RWPE2 (cell line): ENCODE measurements at places on chromosomes 3 and 15.

DNA sequence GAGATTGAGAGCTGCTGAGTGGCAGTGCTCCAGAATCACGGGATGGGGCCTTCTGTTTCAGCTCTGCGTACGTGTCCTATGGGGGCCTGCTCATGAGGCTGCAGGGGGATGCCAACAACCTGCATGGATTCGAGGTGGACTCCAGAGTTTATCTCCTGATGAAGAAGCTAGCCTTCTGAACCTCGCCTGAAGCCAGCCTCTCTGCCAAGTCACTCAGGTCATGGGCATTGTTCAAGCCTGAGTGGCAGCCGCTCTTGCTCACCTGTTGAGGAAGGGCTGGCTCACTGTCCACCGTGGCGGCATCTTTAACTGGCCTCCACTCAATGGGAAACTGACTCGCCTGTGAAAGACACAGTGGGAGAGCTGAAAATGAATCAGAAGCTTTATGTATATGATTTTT, 6.6 kb downstream of the POLR2H start:
- no peak for DNase-seq

DNA sequence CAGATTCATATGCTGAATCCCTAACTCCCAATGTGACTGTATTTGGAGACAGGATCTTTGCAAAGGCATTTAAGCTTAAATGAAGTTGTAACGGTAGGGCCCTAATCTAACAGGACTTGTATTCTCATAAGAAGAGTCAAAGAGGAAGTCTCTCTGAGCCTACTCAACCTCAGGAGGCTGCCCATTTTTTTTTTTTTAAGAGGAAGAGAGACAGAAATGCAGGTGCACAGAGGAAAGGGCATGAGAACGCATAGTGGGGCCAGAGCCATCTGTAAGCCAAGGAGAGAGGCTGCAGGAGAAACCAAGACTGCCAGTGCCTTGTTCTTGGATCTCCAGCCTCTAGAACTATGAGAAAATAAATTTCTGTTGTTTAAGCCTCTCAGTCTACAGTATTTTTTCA, 28.4 kb downstream of the ZNF860 start:
- no peak for DNase-seq

DNA sequence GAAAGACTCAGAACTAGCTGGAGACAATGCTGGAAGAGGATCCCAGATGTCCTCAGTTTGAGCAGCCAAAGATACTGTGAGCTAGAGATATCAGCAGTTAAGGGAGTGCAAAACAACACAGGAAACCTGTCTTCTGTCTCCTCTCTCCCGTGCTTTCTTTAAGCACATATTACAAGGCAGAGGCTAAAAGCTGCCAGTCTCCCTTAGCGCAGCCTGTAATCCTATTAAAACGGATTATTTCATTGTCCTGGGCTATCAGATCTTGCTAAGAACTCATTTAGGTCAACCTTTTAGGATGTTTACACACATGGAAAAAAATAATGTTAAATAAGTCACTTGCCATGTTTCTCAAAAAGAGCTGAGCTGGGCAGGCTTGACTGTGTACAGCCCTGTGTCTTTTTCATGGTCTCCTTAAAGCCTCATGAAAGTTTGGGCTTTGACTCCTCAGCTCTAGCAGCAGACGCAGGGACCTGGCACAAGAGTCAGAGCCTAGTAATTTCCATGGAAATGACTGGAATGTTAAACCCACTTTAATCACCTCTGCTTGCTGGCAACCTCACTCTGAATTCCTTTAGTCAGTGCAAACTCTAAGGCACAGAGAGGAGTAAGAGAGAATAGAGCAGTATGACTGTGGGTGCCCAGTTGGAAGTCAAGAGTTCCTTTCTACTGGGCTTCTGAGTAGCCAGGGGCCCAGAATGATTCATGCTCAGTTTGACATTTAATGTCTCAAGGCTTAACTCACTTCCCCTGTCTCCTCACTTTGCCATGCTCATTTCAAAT, 491.9 kb downstream of the NTRK3 start:
- no peak for DNase-seq

DNA sequence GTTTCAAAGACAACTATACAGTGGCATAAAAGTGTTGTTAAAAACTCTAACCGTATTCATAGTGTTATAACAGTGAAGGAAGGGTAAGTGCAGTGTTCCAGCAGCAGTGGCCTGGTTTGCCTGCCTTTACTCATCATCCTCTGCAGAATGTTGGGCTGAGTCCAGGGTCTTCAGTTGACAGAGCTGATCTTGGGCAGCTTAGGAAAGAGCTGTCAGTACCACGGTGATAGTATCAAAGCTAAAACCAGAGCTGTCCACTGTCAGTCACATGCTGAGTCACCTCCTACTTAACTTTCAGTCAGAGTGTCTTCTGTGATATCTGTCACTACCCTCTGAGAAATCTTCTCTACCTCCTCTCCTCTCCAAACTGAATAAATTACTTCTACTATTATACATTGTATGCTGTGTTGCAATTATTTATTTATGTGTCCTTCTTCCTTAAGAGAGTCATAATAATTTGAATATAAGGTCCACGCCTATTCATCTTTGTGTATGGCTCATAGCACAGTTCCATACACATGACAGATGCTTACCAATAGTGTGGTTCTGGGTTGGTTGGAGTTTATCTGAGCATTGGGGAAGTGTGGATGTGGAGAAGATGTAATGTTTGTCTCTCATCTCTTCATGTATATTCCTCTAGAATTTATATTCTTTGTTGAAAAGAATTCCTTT, 242.1 kb downstream of the ZIC1 start:
- no peak for DNase-seq

- no peak for DNase-seq
Measured at GRCh38 chr3:115218859-115219258, 71.8 kb upstream of the ZBTB20 start.

- no peak for DNase-seq
Measured at GRCh38 chr15:81480645-81481053, 106.6 kb upstream of the TMC3 start.

DNA sequence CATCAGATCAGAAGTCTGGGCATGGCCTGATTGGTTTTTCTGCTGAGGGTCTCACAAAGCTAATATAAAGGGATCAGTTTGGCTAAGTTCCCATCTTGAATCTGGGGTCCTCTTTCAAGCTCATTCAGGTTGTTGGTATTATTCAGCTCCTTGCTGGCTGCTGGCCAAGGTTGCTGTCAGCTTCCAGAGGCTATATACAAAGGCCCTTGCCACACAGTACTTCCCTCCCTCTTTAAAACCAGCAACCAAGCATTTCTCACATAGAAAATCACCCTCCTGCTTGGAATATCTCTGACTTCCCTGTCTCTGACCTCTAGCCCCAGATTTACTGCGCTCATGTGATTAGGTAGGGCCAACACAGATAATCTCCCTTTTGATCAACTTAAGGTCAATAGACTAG, 442.9 kb downstream of the ERC2 start:
- no peak for DNase-seq

DNA sequence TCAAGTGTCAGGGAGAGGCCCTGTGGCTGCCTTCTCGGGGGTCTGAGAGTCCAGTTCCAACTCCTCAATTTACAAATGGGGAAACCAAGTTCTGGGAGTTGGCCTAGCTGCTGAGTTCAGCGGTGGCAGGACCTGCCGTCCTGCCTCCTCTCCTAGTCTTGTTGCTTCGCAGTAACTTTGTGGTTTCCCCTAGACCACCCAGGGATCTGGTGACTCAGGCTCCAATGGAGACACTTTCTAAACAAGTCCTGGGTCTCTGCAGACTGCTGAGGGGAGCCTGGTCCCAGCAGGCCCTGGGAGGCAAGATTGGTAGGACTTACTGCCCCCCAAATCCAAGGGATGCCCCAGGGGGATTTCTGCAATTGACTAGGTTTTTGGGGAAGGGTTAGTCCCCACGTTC, 83.6 kb downstream of the SMAD6 start:
- no peak for DNase-seq

DNA sequence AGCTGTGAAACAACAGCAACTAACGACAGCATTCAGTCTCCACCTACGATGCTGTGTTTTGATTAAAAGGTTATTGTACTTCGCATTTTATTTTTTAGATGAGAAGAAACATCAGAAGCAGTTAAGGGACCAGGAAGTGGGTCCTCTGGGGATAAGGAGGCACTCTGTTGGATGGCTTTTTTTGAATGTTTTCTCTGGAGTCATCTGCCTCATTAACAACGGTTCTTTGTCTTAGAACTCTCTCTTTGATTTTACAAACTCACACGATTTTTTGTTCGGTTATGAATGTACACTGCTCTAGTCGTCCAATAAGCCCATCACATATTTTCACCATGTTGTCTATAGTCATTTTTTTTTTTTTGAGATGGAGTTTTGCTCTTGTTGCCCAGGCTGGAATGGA, 36.0 kb upstream of the ARPIN start:
- no peak for DNase-seq

GRCh38 chr3:151568184-151568583, 107.3 kb upstream of the IGSF10 start:
- DNase-seq = no peak

DNA sequence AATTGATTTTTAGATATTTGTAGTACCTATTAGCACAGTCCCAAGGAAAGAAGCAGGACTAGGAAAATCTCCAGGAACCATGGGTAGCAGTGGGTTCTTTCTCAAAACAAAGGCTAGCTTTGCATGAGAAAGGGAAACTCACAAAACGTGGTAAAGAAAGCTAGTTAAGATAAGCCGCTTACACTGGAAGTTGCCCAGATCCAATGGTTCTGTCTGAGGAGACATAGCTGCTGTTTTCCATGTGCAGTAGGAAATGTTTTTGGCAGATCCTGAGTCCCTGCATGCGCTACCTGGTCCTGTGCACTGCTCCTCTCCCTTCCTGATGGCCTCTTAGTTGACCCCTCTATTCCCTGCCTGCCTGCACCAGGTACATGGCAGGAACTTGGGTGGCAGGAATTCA, 60.4 kb downstream of the TFG start:
- no peak for DNase-seq

GRCh38 chr3:192747145-192747544, 19.8 kb upstream of the FGF12 start:
- DNase-seq = no peak

DNA sequence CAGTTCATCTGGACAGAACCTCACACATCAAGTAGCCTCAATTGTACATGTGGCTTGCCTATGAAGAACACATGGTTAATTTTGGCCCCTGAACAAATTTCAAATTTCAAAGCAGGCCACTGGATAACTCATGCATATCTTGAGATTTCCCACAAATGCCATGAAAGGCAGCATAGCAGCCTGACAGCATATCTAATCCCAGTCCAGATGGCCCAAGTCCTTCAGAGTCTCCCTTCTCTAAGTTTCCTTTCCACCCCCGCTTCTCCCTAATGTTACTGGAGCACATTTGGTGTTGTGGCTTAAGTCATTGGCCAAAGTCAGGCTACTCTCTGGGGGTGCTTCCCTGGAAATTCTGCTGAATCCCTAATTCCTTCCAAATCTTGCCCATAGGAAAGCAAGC, 53.8 kb upstream of the COL6A6 start:
- no peak for DNase-seq

DNA sequence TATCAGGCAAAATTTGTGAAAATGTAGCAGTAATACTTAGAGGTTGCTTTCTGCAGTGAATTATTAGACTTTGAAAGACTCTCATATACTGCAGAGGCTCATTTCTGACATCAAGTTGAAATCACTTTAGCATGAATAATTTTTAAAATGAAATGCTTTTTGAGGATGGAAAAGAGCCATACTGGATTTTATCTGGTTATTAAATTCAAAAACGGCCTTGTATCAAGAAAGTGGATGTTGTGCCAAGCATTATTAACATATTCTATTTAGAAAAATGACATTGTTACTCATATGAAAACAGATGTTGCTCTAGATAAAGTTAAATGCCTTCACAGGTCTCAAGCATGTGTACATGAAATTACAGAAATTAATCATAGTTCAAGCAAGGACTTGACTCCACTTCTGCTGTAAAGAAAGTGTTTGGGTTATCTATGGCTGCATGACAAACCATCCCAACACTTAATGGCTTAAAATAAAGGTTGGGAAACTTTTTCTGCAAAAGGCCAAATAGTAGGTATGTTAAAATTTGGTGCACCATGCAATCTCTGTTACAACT, 64.5 kb upstream of the ZNF280D start:
- no peak for DNase-seq

DNA sequence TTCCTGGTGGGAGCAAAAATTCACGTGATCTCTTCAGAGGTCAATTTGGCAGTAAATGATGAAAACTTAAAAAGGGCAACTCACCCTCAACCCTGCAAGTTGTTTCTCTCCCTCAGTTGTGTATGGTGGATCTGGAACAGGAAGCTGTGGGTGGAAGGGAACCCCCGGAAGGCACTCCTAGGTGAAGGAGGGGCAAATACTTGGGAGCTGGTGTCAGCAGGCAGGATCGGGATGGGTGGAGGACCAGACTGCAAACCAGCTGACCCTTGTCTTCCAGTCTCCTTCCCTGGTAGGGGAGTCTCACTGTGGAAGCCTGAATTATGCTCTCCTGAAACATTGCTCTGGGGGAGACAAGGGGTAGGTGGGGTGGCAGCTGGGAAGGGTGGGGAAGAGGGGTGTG, 33.5 kb downstream of the PRR23E start:
- no peak for DNase-seq

DNA sequence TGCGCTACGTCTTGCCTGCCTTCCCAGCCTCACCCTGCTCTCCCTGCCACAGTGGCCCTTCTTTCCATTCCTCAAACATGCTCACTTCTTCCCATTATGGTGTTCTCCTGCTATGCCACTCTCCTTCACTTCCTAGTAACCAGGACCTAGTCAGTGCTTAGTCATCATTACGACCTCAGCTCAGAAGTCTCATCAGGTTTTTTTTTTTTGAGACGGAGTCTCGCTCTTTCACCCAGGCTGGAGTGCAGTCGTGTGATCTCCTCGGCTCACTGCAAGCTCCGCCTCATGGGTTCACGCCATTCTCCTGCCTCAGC, 149.5 kb downstream of the GREM1 start:
- DNase-seq = no peak

- no peak for DNase-seq
Measured at GRCh38 chr3:136075811-136076210, 110.3 kb downstream of the PPP2R3A start.
